Mucosa of gallbladder (tissue), 1 donor: ENCODE measurements at places on chromosomes 3 and 15.

DNA sequence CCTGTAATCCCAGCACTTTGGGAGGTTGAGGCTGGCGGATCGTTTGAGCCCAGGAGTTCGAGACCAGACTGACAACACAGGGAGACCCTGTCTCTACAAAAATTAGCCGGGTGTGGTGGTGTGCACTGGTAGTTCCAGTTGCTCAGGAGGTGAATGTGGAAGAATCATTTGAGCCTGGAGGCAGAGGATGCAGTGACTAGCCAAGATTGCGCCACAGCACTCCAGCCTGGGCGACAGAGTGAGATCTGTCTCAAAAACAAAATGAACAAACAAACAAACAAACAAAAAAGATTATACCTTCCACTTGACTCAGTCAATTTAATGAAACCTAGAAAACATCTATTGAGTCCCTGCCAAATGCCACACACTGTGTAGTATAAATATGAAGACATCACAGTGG, 30.5 kb upstream of the PHLDB2 start:
- DNase-seq, result no peak

DNA sequence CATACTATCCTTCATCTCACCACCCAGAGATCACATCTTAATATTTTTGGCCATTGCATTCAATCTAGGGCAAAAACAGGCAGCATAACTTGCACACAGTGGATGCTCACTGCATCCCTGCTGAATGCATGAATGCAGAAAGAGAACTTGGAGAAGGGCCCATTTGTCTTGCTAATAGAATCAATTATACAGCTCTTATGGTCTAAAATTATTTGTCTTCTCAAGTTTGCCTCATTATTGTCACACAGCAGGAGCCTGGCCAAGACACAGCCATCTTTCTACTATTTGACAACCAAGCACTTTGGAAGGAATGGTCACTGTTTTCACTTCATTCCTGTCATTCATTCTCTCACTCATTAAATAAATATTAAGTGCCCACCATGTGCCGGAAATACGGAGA, 1.2 kb upstream of the ARHGEF26 start:
- DNase-seq, result no peak

GRCh38 chr3:56269755-56270535, 198.3 kb downstream of the ERC2 start:
- DNase-seq, result no peak

GRCh38 chr15:43552256-43552655, 34.8 kb downstream of the MAP1A start:
- DNase-seq, result no peak

- no peak for DNase-seq
These were observed 371.2 kb upstream of the THBS1 start for GRCh38 chr15:39209548-39210211.

GRCh38 chr3:99881121-99881524, 63.5 kb downstream of the CMSS1 start:
- DNase-seq, result no peak

- DNase-seq, result no peak
These were observed 937.0 kb downstream of the IGSF11 start for GRCh38 chr3:118097660-118098059.

- DNase-seq, result no peak
These were observed 15.5 kb downstream of the BMF start for GRCh38 chr15:40092979-40093869.

GRCh38 chr15:61720197-61720704, 340.0 kb downstream of the VPS13C start:
- DNase-seq, result no peak

GRCh38 chr15:88243895-88244787, 12.4 kb downstream of the NTRK3 start:
- no peak for DNase-seq

DNA sequence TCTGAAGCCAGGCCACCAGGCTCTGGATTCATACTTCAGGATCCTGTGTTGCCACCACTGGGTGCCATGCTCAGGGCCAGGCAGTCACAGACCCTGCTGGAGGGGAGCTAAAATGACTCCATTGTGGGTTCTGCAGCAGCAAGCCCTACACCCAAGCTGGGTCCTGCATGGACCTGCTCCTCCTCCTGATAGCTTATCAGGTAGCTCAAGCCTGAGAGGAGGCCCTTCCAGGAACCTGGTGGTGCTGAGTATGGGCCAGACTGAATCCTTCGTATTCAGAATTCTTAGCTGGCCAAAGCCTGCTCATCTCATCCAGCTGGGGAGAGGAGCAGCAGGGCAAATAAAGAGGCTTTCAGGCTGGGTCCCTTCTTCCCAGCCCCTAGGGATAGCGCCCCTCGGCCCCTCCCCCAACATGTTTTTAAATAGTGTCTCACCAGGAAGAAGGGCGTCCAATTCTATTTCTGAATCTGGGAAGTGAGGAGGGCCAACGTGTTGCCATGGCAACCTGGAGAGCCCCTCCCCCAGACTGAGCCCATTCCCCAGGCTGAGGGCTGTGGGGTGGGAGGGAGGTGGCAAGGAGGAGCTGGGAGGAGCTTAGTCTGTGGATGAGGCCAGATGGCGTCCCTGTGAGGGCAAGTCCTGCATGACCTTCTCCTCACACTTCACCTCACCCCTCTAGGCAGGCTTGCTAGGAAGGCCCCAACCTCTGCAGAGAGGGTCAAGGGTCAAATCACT, 11.0 kb upstream of the CAMKV start:
- no peak for DNase-seq

DNA sequence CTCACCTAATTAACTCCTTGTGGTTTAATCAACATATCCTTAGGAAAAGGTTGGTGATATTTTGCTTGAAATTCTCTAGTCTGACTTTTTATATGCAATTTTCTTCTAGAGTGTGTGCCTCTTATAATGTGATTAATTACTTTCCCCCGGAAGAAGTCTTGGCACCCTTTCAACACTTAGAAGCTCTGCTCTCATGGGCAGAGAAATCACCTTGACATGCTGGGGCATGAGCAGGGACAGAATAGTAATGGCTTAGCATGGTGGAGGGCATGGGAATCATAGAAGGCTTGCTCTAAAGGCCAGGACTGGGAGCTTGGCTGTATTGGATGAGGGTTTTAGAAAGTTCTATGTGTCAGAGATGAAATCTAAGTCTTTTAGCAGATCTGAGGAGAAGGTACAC, 293.5 kb downstream of the AGBL1 start:
- no peak for DNase-seq

DNA sequence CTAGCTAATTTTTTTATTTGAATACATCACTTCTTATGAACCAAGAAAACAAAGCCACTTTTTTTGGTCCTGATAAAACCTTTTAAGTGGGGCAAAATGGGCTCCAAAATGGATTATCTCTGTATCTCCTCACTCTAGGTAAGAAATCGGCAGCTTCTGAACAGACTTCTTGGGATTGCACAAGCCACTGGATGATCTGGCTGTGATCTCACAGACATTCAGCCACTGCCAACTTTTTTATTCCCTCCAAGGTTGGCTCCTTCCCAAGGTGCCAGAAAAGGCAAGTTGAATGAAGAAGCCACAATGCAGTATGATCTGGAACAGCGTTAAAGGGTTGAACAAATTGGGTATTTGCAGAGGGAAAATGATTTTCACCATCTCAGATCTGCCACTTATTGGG, 73.2 kb downstream of the PRICKLE2 start:
- DNase-seq, result peak; percentile 19

DNA sequence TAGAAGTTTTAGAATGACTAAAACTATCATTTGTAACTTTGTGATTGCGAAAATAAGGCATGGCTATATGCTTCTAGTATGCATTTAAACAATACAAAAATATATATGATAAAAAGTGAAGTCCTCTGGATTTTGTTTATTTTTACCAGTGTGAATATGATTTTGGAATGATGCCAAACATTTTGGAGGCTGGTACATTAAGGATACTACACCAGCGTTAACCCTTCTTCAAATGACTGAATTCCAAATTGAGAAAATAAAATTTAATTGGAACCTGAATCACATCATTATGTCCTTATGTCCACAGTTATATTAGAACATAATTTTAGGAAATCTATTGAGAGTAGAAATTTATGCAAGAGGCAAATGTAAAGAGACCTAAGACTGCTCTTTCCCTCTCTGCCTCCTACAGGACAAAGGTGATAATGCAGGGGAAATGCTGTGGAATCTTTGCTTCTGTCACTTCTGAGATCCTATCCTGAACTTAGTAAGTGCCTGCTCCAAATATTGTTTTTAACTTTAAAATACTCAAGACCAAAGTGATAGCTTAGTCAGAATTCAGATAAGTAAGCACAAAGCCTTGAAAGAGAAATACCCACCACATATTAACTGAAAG, 121.1 kb upstream of the NANOGP8 start:
- no peak for DNase-seq

DNA sequence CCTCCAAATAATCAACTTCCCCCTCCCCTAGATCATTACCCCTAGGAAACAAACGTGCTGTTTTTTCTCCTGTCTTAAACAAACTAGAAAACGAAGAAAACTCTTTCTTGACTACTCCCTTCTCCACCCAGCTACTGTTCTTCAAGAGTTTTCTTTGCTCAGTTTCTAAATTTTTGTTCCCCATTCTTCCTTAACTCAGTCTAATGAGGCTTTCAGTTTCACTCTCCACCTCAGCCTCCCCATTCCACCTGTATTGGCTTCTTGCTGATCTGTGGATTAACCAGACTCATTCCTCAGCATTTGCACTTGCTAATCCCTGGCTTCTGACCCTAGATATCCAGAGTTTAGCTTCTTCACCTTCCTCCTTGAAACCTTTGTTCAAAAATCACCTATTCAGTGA, 26.8 kb downstream of the SERPINI1 start:
- DNase-seq, result no peak
